ENCODE measurements at places on chromosomes 16 and 17. TPM values are rescaled to one million over a fixed set of nuclear protein-coding genes. Genes with fewer than 3 reads are reported as not detected.

CBLN1 gene
- not detected for total RNA-seq

BRICD5 gene
- 8.1 TPM for total RNA-seq

CDRT4 gene
- 0.65 TPM for total RNA-seq

TAF1C gene
- total RNA-seq, result 24.3 TPM

CLEC19A gene
- total RNA-seq, result not detected

STAC2 gene
- not detected for total RNA-seq

Measured in epithelial cell of umbilical artery (primary cell).